ENCODE measurements at places on chromosomes 6 and 20. TPM values are rescaled to one million over a fixed set of nuclear protein-coding genes. Genes with fewer than 3 reads are reported as not detected.

The FAM210B gene
- 48.4 TPM for total RNA-seq

DNA sequence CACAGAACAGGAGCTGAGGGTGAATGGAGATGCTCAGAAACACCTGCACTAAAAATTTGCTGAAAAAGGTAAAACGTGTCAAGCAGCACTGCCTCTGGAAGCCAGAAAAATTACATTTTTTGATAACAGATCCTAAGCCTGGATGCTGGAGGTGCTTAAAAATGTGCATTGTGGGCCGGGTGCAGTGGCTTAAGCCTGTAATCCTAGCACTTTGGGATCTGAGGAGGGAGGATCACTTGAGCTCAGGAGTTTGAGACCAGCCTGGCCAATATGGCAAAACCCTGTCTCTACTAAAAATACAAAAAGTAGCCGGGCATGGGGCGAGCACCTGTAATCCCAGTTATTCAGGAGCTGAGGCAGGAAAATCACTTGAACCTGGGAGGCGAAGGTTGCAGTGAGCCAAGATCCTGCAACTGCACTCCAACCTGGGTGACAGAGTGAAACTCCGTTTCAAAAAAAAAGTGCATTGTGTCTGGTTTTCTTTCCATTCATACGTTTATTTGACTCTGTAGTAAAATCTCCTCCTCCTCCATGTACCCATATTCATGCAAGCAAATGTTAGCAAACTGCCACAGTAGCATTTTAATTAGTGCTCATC, 587 bp upstream of the BTN3A1 start:
- no peak for DNase-seq

DNA sequence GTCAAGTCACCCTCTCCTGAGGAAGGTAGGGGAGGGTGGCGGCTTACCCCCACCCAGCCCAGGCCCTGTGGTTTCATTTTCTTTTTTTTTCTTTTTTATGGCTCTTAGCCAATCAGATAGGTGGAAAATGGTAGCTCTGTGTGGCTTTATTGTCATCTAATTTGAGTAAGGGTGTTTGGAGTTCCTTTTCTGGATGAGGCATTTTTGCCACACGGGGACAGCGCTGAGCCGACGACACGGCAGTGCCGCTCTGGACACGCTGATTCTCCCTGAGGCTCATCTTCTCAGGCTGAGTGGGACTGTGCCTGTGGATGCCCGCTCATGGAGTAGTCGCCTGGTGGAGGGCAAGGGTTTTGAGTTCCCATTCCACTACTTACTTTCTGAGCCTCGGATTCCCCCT, 37.6 kb upstream of the ANGPT4 start:
- DNase-seq = peak; percentile 32

DNA sequence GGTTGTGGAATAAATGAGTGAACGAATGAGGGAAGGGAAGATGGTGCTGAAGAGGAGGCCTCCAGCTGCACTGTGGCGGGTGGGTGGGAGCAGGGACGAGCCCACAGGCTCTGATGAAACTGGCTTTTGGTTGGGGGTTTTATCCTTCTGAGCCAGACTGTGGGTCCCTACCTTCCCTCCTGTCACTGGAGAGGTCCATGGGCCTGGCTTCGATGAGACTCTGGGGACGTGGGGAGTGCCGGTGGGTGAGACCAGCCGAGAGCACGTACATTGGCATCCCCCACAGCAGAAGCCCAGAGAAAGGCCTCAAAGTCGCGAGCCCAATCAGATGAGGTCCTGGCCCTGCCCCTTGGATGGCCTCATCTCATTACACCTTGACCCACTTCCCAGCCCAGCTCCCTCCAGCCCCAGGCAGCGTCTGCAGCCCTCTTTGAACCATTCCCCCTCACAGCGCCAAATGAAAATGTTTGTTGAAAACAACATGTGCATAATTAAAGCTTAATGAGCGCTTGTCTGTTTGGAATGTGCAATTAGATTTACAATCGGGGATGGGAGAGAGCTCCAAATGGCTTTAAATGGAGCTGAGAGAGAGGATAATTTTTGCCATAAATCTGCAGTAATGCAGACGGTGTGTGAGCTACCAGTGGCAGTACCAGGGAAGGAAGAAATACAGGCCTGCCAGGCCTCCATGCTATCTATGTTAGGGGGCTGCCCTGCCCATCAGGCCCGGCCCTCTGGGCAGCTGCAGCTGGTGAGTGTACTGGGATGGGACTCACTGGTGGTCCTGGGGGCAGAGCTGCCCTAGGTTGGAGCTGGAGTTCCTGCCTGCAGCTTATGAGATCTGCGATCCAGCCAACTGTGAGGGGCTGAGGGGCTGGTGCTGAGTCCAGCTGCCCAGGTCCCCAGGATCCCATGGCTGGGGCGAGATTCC, 47.2 kb downstream of the TOX2 start:
- DNase-seq = no peak

The PXDC1 gene
- 30.3 TPM for total RNA-seq

DNA sequence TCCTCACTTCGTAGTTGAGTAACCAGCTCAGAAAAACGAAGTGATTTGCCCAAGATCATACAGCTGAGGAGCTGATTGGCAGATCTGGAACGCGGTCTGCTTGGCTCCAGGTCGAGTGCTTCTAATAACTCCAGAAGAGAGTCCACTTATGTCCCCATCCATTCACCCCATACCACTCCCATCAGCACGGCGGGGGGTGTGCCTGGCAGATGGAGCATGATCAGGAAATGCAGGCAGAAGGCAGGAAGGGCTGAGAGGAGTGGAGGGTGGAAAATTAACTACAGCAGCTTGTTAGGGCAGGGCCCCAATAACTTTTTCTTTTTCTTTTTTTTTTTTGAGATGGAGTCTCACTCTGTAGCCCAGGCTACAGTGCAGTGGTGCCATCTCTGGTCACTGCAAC, 15.0 kb downstream of the FITM2 start:
- no peak for DNase-seq

DNA sequence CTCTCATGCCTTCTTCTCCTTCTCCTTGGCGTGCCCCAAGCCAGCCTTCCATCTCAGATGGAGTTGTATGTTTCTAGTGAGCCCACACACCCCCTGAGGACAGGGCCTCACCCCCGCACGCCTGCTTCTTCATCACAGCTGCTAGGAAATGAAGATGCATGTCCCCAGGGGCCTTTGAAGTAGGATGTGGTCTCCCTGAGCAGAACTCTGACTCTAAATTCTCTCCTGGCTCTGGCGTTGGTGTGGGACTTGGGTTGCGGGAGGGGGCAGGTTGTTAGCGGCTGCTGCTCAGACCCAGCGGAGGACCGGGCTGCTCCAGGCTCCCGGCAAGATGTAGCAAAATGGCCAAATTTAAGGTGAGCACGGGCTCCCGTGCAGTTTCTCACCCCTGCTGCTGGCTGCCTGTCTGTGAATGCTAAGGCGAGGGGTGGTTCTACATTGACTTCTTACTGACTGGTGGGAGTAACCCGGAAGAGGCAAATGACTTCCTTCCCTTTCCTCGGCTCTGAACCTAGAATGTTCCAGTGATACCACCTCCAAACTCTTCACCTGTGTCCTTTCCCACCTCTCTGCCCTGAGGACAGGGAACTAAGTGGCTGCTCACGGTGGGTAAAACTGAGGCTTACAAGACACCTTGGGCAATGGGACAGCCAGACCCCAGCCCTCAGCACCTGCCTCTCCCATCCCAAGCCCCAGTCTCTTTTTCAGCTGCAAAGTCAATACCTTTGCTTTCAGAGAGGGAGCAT, 8.8 kb downstream of the SYNJ2 start:
- DNase-seq = peak; percentile 95

DNA sequence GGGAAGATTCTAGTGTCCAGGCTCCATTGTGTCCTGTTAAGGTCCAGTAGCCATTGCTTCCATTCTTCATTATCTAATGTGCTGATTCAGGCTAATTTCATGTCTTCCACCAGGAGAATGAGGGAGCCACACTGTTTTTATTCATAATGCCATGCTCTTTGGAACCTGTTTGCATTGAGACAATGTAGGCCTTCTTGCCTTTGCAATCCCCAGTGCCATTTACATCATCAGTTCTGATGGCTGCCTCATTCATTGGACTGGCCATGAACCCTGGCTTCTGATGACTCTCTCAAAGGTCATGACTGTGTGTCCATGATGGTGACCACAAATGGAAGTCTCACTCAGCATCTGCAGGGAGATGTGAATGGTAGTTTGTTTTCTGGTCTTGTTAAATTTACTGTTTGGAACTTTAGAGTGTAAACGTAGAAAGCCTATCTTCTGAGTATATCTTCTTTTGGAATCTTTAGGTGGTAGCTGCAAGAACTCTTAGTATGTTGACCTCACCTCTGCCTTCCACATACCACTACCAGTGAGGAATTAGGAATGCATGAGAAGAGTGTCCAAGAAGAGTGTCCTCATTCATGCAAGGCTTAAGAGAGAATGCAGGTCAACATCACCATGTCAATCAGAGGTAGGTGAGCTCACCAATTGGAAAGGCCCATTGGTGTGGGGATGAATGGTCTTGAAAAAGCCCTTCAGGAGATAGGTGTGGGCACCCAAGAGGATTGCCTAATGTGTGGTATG, 42.9 kb upstream of the ZFP64 start:
- DNase-seq = no peak

The GPR63 gene
- total RNA-seq = 0.29 TPM

GRCh38 chr6:149387779-149388512, 12.1 kb upstream of the SUMO4 start:
- no peak for DNase-seq

The TMEM200A gene
- 30.9 TPM for total RNA-seq

GRCh38 chr20:52411611-52412010, 220.0 kb upstream of the ZFP64 start:
- DNase-seq = no peak

GRCh38 chr20:24002896-24003295, 14.3 kb upstream of the GGTLC1 start:
- no peak for DNase-seq

The SFT2D1 gene
- 62.3 TPM for total RNA-seq

All from RPMI7951 (cell line).